ENCODE measurements at places on chromosomes 2 and 18.

- no peak for DNase-seq
Observed at GRCh38 chr2:10934979-10935350, 23.2 kb downstream of the KCNF1 start.

- no peak for DNase-seq
Observed at GRCh38 chr2:64166212-64166611, 22.0 kb upstream of the PELI1 start.

DNA sequence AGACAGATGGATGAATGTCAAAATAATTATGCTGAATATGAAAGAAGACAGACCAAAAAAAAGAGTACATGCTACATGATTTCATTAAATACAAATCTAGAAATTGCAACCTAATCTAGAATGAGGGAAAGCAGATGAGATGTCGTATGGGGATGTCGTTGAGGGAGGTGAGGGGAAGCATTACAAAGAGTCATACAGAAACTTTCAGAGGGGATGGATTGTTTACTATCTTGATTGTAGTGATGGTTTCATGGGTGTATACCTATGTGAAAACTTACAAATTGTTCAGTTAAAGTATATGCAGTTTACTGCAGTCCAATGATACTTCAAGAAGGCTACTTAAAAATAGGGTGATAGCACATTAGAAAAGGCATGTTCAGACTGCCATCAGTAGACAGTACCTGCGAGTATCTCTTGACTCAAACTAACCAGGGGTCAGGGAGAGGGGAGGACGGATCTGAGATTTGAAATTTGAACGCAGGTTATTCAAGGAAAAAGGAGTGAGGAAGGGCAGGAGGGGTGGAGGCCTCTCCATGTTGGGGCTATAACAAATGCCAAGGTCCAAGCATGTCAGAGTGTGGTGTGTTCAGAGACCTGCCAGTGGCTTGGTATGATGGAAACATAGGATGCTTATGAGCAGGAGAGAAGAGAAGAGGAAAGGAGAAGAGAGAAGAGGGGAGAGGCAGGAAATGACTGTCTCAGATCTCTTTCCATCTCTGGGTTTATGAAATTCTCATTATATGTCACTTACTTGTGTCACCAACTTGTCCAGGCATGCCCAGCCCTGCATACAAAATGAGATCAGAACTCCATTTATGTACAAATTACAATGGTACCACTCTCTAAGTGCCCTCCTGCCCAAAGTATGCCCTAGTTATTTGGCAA, 257.3 kb upstream of the CXCR4 start:
- DNase-seq = no peak

GRCh38 chr2:10316336-10316735, 13.6 kb downstream of the HPCAL1 start:
- no peak for DNase-seq

DNA sequence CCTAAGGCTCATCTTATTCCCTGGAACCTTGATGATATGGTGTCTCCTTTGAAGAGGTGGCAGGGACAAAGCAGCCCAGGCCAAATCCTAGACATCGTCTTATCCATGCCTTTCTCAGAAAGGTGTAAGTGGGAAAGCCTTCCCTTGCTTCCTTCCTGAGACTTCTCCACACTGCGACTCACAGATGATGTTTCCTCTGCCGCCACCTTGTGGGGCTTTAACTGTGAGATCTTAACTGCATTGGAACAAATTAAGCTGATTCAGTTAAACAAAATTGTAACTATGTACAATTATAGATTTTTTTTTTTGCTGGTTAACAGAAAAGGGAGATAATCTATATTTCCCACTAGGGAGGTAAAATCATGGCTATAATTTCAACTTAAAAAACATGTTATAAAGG, 10.0 kb upstream of the GCA start:
- peak; percentile 15 for DNase-seq

GRCh38 chr2:135454608-135455007, 76.4 kb downstream of the ZRANB3 start:
- DNase-seq = no peak

GRCh38 chr2:239619369-239619768, 218.5 kb upstream of the HDAC4 start:
- no peak for DNase-seq

DNA sequence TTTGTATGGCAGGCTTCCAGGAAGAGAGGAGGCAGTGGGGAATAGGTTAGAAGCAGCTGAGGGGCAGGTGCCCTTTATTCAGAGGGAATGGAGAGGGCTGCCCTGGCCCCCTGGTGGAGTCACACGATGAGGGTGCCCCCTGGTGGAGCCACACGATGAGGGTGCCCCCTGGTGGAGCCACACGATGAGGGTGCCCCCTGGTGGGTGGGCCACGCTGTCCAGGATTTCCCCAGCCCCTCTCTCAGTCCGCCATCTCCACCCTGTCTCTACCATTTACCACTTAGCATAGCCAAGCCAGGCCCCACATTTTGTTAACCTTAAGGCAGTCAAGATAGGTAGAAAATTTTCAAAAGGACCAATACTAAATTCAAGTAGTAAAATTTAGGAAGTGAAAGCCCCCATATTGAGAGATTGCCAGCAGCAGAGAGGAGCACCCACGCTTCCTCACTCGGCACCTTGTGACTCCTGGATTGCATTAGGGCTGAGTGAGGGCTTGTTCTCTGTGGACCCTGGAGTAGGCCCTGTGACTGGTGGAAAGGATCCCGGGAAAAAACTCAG, 10.4 kb upstream of the FAM228A start:
- DNase-seq = no peak

DNA sequence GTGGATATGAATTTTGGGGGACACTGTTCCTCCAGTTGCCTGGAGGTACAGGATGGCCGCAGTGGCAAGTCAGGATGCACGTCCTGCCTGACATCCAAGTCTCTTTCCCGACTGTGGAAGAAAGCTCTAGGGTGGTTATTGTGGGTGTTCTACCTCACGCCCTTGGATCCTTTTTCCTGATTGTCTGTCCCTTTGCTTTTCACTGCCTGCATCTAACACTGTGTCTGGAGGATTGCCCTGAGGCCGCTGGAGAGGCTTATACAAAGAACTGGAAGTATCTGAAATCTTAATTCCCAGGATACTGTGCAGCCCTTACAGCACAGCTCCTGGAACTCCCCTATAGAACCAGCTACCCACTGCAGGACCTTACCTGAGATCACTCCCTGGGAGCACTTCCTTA, 250.5 kb downstream of the TFCP2L1 start:
- no peak for DNase-seq

DNA sequence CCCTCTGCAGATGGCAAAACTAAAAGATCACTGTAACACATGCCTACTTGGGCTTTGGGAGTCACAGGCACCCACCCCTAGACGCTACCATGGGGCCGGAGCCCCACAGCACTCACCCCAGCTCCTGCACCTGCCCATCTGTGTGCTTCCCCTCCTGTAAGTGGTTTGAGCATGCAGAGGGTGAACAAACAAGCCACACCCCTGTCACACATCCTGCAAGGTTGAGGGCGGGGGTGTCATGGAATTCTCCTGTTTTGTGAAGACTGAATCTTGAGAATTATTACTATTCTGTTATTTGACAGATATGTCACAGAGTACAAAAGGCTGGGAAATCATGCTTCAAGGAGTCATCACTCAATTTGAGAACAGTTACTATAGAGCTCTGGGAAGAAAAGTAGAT, 60.9 kb downstream of the RFTN2 start:
- no peak for DNase-seq

DNA sequence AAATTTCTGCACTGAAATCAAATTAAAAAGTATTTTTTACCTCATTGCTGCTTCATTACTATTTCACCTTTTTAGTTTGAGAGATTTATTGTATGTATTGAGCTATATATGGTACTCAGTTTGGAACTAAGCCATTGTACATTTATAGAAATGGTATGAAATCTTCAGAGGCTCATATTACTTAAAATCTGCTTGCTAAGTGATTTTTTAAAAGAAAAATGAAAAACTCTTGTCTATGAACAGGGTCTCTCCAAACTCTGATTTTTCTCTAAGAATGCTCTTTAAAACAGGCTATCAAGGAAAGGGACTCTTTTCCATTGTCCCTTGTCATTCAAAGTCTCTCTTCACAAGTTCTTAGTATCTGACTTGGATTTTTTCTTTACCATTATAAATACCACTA, 31.8 kb downstream of the C1D start:
- DNase-seq = no peak

GRCh38 chr18:295756-296490, 28.1 kb upstream of the THOC1 start:
- DNase-seq = no peak

- no peak for DNase-seq
Observed at GRCh38 chr2:15152382-15152781, 408.8 kb downstream of the NBAS start.

GRCh38 chr2:237539681-237540080, 26.7 kb upstream of the PRLH start:
- DNase-seq = no peak

- no peak for DNase-seq
Observed at GRCh38 chr2:157107877-157108276, 149.6 kb upstream of the GALNT5 start.

DNA sequence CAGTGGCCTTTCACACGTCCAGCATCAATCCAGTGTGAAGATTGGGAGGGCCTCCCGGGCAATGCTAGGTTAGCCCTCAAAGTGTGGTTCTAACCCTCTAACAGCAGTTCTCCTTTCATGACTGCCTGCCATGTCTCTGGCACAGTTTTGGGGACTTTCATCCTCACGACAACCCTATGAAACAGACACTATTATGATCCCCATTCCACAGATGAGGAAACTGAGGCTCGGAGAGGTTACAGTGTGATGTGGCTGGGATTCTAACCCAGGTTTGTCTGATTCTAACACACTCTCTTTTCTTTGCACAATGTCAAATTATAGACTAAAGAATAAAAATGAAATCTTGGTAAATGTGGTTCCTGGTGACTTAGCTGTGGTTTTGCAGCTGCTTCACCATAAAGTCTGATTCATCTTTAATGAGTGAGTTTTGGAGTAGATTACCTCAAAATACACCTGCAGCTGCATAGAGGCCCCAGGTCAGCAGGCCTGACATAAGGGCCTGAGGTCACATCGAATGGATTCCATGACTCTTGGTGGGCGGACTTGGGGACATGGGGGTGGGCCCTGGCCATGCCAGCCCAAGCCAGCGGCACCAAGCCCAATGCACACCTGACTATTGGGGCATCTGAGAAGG, 214.4 kb downstream of the GLI2 start:
- DNase-seq = no peak

- no peak for DNase-seq
Observed at GRCh38 chr2:191804766-191805165, 42.1 kb downstream of the CAVIN2 start.

DNA sequence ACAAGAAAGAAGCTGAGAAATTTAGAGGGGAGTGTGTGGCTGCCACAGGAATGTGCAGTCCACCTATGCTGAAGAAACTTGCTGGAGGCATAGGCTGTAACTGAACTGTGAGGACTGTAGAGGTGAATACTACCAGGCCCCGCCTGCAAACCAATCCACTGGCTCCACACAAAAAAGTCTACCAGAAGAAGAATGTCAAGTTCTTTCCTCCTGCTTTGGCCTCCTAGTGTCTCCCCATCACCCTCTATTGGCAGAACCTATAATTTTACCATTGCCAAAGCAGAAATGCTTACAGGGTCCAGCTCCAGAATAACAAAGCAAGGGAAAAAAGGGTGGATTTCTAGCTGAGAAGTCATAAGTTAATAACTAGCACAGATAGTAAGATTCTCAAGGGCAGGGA, 5.9 kb upstream of the ATP5MC3 start:
- no peak for DNase-seq
